ENCODE measurements at places on chromosomes 5 and 9.

DNA sequence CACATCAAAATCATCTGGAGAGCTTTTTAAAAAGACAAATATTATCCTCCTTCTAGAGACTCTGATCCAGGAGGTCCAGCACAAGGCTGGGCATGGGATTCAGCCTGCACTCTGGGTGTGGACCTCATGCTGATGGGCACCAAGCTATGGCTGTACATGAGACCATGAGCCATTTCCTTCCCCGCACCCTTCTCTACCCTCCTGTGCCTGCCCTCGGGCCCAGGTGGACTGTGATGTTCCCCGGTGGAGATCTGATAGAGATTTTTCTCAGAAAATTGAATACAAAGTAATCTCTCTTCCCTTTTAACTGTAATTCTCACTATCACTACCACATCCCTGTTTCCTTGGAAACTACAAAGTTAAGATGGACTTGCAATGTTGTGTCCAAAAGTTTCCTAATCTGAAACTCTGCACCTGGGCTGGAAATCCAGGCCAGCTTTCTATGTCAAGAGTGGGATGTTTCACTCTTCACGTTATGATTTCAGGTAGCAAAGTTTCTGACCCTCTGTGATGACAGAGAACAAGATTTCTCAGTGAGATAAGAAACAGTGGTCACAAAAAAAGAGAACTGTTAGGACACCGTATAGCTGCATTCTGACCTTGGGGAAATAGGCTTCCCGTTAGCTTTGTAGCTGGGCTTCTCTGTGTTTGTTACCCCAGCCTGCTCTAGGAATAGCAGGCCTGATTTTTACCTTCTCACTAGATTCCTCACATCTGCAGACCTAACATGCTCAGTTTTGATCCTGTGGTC is 11.5 kb downstream of the SFXN1 start:
- DNase-seq, result no peak

GRCh38 chr9:32385152-32385884 is 875 bp downstream of the ACO1 start:
- no peak for DNase-seq

DNA sequence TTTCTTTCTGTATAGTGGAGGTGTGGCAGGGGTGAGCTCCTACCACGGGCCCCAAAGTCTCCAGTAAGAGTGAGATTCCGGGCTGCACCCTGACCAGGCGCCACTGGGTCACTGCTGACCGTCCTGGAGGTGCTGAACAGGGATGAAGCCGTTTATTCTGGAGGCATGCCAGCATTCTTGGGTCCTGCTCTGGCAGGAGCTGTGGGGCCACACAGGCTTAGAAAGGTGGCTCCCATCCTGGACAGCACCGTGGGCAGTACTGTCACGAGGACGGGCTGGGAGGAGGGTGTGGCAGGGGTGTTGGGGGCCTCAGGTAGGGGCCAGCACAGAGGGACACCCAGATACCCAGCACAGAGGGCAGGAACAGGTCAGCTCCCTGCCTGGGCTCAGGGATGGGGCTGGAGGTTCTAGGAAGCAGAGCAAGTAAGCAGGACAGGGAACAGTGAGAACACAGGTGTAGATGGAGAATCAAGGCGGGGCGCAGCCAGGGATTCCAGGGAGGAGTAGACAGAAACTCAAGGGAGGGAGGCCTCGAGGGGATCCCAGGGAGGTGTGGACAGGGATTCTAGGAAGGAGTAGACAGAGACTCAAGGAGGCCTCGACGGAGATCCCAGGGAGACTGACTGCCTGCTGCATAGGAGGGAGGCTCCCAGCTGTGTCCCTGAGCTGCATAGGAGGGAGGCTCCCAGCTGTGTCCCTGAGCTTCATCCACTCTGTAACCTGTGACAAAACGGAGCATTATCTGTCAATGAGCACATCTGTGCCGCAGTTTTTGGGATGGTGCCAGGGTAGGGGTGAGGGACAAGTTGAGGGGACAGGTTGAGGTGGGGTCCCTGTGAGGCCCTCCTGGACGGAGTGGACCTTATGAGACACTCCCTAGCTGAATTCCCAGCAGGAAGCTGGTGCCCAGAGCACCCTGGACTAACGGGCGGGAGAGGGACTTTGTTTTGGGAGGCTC is 1.1 kb upstream of the PLEKHG4B start:
- no peak for DNase-seq

GRCh38 chr5:111697881-111698757 is 58.9 kb downstream of the NREP start:
- DNase-seq, result no peak

DNA sequence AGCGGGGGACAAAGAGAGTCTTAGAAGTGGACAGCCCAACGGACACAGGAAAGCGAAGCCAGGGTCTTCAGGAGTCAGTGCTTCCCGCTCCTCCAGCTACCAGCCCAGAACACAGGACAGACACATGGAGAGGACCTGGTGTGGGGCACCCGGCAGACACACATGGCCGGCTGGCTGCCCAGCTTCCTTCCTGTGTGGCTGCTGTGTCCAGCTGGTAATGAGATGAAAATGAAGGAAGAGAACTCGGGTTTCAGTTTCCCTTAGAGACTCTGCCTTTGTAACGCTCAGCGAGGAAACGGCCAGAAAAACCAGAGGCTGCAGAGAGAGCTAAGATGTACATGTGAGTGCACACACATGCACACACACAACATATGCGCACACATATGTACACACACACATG is 87.5 kb downstream of the SECISBP2 start:
- DNase-seq, result no peak

- no peak for DNase-seq
Observed at GRCh38 chr9:129467004-129467588, 153.8 kb downstream of the C9orf50 start.

DNA sequence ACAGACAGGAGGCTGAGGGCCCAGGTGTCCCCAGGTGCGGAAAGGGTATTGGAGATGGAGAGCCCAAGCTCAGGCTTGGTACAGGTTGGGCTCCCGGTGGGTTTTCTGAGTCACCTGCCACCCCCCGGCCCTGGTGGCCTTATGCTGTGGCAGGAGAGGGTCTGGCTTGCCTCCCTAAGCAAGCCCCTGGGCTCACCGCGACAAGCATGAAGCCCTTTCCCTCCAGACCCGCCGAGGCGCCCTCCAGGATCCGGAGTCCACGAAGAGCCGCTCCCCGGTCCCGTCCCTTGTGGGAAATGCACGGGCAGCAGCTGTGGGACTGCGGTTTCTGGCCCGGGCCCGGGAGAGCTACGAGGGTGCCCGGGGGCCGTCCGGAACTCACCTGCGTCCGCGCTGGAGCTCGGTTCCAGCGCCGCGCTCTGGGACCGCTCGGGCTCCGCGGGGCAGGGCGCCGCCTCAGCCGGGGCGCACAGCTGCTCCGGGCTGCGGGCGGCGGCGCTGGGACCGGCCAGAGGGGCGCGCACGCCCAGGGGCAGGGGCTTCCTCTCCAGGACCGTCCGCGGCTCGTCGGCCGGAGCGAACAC is 757 bp downstream of the SAPCD2 start:
- no peak for DNase-seq

DNA sequence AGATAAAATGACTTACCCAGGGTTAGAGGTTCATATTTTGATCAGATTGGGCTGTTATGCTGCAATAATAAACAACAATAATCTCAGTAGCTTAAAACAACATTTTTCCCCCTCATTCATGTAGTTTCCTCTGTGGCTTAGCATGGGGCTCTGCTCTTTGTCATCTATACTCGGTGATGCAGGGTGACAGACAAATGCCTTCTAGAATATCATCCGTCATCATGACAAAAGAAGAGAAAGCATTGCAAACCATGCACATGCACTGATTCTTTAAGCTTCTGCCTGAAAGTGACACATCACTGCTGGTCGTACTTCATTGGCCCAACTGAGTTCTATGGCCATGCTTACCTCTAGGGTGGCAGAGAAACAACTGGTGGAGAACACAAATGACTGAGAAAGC is 58.8 kb upstream of the MAMDC2 start:
- no peak for DNase-seq

- DNase-seq, result no peak
Observed at GRCh38 chr9:70924895-70925547, 196.4 kb downstream of the TRPM3 start.

- DNase-seq, result no peak
Observed at GRCh38 chr9:129224618-129225489, 46.8 kb upstream of the IER5L start.

- DNase-seq, result no peak
Observed at GRCh38 chr9:32706004-32706724, 70.7 kb upstream of the TAF1L start.

DNA sequence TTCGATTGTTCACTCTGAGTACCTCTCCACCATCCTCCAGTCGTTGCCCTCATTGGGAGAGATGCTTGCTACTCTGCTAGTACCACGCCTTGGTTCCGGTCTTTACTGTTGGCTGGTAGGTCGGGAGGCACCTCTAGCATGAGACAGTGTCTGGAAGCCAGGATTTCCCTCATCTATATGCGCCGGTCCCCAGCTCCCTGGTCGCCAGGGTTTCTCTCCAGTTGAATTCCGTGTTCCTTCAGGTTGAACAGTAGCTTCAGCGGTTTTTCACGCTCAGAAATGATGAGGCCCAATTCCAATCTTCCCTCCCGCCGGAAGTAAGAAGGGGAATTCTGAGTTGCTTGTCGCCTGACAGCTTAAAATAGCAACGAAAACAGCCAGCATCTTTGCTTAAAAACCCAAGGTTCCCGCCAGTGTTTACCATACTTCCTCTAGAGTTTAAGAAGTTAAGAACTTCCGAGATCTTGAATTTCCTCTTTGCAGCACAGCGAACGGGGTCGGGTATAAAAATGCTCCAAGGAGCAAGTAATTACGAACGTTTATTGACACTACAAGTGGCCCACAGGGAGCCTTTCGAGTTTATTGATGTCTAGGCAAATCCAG is 1.3 kb upstream of the ST8SIA4 start:
- no peak for DNase-seq

DNA sequence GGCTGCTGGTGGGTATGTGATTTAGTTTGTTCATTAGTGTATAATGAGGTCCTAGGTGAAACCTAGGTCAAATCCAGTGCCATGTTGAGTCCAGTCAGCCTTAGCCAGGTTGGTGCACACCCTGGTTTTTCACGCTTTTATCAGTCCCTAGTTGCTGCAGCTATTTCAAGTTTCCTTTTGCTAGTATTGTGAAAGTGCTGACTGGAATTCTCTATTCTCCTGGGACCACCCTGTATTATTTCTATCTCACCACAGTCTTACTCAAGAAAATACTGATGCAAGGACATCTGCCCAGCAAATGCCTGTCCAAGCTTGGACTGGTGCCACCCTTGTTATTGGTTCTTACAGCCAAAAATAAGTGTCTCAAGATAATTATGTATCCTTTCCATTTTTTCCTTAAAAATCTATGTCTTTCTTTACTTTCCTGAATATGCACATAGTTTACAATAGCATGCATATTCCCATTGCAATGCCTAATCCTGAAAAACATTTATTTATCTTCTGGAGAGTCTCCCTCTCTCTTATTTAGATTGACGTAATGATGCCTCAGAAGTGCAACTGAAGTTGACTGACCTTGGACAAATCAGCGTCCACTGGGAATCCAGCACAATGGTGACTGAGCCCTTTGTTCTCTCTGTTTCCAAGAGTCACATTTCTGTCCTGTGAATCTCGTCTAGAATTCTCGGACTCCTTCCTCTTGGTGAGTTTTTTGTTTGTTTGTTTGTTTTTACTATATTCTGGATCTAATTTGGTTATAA is 1075.0 kb downstream of the CDH9 start:
- DNase-seq, result no peak

DNA sequence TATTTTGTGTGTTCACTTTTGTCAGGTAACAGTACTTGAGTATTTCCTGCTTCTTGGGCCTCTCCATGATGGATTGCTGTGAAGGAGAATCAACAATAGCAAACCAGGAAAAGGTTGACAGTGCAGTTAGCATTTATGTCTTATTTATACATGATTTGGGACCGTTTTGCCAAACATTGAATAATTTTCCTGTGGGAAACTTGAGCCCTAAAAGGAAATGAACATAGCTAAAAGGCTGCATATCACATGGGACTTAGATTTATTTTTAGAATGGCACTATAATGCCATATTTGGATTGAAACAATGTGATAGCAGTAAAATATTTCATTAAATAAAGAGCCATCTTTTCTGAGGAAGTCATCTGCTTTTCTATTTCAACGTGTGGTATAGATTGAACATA is 15.3 kb downstream of the GPR21 start:
- no peak for DNase-seq

GRCh38 chr5:178160176-178160575 is 6.5 kb upstream of the NHP2 start:
- DNase-seq, result no peak

- no peak for DNase-seq
Observed at GRCh38 chr5:133050521-133050920, 1.3 kb upstream of the HSPA4 start.

GRCh38 chr9:2697492-2697891 is 19.8 kb upstream of the KCNV2 start:
- no peak for DNase-seq

GRCh38 chr5:98638701-98639100 is 134.8 kb upstream of the RGMB start:
- DNase-seq, result no peak

DNA sequence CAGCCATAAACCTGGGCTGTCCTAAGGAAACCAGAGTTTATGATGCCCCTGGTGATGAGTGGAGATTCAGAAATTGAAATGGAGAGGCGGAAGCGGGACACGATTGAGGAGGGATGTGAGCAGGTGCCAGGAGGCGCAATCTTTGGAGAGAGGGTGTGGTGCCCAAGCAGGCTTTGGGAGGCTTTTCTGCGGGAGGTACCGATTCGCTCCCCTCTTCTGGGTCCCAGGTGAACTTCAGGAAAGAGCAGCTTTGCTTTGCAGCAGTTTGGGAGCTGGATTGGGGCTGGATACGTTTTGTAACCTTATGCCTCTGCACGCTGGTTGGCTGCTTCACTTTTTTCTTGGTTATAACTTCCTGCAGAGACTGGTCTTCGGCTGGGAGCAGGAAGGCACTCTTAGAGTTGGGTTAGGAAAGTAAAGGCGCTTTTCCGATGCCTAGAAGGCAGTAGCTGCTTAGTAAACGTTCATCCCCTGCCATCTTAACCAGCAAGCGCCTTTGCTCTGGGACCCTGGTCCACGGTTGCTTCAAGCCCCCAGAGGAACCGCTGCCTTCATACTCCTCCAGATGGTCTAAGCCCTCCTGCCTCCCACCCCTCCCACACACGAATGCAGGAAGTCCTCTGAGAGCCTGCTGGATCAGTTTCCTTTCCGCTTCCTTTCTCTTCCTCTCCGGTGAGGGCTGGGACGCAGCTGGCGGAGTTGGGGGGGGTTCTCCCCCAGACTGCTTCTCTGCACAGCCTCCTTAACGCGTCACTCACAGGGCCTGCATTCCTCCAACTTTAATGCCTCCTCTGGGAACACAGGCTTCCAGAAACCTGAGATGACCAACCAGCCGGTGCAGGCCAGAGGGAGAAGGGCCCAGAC is 15.2 kb upstream of the NEK6 start:
- DNase-seq, result no peak

GRCh38 chr5:39863926-39864552 is 439.3 kb upstream of the DAB2 start:
- no peak for DNase-seq

GRCh38 chr9:70133253-70134208 is 89.9 kb downstream of the MAMDC2 start:
- DNase-seq, result no peak
